ENCODE measurements at places on chromosomes 5 and 9. TPM values are rescaled to one million over a fixed set of nuclear protein-coding genes. Genes with fewer than 3 reads are reported as not detected.

The ANKRD31 gene
- 0.07 TPM for total RNA-seq

The PCDHGB1 gene
- 3.3 TPM for total RNA-seq

The EGFLAM gene
- 8.8 TPM for total RNA-seq

The SLC6A19 gene
- total RNA-seq: not detected

The SMIM27 gene
- 5.7 TPM for total RNA-seq

The ROPN1L gene
- total RNA-seq: not detected

The ERAP2 gene
- total RNA-seq: 5.9 TPM

The GPX8 gene
- total RNA-seq: 17.5 TPM

The IGFBPL1 gene
- 1.3 TPM for total RNA-seq

The SSNA1 gene
- 72.0 TPM for total RNA-seq

Measured in right atrium auricular region (tissue), 2 donors.